Myocyte (in vitro differentiated cells): ENCODE measurements at places on chromosomes 16 and 17.

DNA sequence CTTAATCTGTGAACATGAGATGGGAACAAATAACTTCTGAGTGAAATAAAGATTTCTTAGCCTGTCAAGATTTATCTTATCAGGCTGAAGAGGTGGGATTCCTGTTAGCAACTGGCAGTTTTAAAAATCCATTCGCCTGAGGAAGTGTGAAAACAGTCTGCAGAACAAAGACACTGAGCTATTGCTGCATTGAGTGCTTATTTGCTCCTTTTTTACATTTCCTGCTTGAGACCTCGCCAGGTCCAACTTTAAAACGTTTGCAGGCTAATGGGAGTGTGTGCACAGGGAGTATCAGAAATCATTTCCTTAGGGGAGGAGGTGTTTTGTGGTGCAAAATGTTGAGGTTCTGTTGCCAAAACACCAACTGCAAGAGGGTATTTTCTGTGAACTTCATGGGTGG, 957.8 kb upstream of the RBFOX1 start:
- DNase-seq = no peak

DNA sequence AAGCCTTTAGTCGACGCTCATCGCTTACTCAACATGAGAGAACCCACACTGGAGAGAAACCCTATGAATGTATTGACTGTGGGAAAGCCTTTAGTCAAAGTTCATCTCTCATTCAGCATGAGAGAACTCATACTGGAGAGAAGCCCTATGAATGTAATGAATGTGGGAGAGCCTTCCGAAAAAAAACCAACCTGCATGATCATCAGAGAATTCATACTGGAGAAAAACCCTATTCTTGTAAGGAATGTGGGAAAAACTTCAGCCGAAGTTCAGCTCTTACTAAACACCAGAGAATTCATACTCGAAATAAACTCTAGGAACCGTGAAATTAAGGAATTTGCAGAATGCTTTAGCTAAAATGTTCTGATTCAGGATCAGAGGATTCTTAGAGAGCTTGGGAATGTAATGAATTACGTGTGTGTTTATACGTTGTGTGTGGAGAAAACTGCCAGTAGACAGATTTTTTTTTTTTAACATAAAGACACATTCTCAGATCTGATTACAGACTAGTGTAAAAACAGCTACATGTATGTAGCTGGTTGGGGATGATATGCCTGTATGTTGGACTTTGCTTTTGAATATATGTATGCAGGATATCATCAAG, 25.4 kb downstream of the ZFP90 start:
- DNase-seq = peak; percentile 4

- no peak for DNase-seq
These were observed 77.5 kb upstream of the CHMP6 start for GRCh38 chr17:80913928-80914821.

DNA sequence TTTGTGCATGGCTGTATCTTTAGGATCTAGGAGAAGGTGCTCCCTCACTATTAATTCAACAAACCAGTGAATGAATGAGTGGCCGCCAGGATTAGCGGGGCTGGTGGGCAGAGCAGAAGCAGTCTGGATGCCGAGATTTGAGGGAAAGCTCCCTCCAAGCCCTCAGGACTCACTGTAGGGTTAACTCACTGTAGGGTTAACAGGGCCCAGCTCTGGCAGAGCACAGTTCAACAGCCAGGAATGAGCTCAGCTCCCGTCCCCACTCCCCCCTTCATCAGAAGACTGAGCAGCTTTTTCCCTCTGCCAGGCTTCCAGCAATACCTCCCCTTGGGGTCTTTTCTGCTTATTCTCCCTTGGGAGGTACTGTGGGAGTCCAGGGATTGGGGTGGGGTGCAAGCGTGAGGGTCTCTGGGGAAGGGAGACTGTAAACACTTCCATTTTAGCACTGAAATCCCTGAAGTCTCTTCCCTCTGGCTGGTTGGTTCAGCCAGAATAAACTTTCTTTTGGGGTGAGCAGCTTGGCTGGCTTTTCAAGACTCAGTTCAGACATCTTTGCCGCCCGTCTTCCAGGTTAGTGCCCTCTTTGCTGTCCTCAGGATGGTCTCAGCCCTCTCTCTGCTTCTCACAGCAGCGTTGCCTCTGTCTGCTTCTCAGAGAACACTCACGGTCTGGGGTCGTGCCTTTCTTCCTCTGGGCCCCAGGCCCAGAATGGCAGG, 53.7 kb upstream of the WSB1 start:
- DNase-seq = no peak

GRCh38 chr17:73566905-73567782, 77.1 kb downstream of the SDK2 start:
- DNase-seq = no peak

DNA sequence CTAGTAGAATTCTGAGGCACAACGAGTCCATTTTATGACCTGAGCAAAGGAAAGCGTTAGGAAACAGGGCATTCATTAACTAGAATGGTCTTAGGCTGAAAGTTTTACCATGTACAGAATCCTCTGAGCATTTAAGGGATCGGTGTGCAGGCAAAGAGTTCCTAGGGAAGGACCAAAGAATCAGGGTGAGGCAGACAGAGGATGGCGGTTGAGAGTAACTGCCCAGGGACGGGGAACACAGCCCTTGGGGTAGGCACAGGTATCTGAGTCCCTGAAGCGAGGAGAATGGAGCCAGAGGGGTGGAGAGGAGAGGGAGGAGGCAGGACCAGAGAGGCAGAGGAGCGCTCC, 14.0 kb upstream of the ITGB3 start:
- DNase-seq = no peak

GRCh38 chr17:66910651-66911285, 53.7 kb upstream of the CACNG4 start:
- no peak for DNase-seq

DNA sequence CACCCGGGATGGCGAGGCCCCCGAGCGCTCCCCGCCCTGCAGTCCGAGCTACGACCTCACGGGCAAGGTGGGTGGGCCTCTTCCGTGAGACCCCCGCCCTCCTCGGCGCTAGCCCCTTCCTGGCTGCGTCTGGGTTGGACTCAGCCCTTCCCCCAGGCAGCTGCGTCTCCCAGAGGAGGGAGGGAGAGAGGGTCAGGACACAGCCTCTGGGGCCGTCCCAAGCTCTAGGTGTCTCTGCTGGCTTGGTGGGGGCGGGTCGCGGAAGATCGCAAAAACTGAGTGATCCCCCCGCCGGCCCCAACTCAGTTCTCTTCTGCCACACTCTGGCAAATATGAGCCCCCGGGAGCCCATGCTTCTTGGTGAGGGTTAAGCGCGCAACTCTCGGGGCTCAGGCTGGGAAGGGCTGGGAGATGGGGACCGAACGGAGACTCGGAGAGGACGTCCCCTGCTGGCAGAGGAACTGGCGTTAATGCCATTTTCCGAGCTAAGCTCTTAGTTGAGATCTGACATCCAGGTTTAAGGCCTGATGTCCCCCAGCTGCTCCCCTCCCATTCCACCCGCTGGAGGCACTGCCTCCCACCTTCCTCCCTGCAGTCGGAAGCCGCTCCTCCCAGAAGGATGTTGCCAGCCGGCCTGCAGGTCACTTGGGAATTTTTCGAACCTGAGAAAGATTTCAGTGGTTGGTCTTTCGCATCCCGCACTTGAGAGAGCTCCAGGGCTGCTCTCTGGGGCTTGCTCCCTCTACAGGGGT, 419 bp downstream of the RAB37 start:
- peak; percentile 37 for DNase-seq

DNA sequence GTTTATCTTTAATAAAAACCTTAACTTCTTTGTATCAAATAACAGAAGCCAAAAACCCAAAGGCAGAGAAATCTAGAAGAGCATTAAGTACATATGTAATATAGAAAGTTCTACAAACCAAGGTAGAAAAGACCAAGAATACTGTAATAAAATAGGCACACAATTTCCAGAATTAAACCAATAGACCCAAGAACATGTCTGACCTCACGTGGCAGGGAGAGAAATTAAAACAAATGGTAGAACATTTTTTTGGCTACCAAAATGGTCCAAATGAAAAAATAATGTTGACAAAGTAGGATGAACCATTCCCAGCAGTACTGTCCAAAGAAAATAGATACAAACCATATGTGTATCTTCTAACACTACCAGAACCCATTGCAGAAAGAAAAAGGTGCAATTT, 183.5 kb downstream of the CPPED1 start:
- no peak for DNase-seq

- peak; percentile 2 for DNase-seq
These were observed 20.6 kb upstream of the PIK3R6 start for GRCh38 chr17:8887834-8888703.

DNA sequence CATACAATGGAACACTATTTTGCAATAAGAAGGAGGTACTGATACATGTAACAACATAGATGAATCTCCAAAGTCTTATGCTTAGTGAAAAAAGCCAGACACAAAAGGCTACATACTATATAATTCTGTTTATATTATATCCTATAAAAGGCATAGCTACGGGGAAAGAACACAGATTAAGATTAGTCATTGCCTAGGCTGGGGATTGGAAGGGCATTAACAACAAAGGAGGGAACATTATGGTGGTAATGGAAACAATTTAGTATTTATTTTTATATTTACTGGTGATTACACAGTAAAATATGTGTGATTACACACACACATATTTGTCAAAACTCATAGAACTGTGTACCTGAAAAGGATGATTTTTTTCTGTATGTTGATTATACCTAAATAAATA, 278.1 kb downstream of the ZFHX3 start:
- no peak for DNase-seq
